ENCODE measurements at places on chromosomes 6 and 20. TPM values are rescaled to one million over a fixed set of nuclear protein-coding genes. Genes with fewer than 3 reads are reported as not detected.

- H3K4me1 ChIP-seq, result peaks cover 43% of the 10 kb centered on the region
- H3K27ac ChIP-seq, result no peak overlapping the region
- no peak overlapping the region for H3K4me3 ChIP-seq
- peaks cover 12% of the 10 kb centered on the region for H3K36me3 ChIP-seq
Observed at GRCh38 chr6:6635291-6635690, 46.8 kb downstream of the LY86 start.

The DLL1 gene
- not detected for total RNA-seq

DNA sequence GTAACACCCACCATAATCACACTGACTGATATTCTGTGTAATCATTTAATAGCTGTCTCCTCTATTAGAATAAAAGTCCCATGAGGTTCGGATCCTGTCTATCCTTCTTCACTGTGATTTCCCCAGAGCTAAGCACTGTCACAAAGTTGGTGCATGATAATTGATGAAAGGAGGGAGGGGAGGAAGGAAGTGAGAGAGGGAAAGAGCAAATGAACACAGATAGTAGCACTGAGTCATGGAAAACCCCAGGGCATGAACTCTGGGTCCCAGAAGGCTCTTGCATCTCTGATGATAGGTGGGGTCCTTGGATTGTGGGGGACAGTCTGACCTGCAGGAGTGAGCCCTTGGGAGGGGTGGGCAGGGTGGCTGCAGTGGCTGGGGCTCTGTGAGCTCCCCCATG lies 294.1 kb downstream of the LRFN2 start:
- no peaks in the 10 kb centered on the region for H3K36me3 ChIP-seq
- H3K27me3 ChIP-seq, result peaks cover 11% of the 10 kb centered on the region
- DNase-seq, result no peak
- no peak overlapping the region for H3K27ac ChIP-seq

- H3K36me3 ChIP-seq, result no peaks in the 10 kb centered on the region
- no peaks in the 10 kb centered on the region for H3K27me3 ChIP-seq
- no peaks in the 10 kb centered on the region for H3K4me1 ChIP-seq
- no peak overlapping the region for H3K27ac ChIP-seq
- H3K4me3 ChIP-seq, result no peak overlapping the region
- no peak for DNase-seq
Observed at GRCh38 chr20:62446481-62446880, 19.1 kb upstream of the RBBP8NL start.

The WFDC2 gene
- total RNA-seq, result not detected

GRCh38 chr20:55095745-55096400 lies 620.5 kb downstream of the DOK5 start:
- no peak overlapping the region for H3K4me3 ChIP-seq
- H3K4me1 ChIP-seq, result no peaks in the 10 kb centered on the region
- no peak overlapping the region for H3K27ac ChIP-seq
- DNase-seq, result no peak
- no peaks in the 10 kb centered on the region for H3K36me3 ChIP-seq
- H3K27me3 ChIP-seq, result no peaks in the 10 kb centered on the region

- H3K27ac ChIP-seq, result no peak overlapping the region
- DNase-seq, result no peak
- H3K36me3 ChIP-seq, result no peaks in the 10 kb centered on the region
- H3K27me3 ChIP-seq, result peaks cover 17% of the 10 kb centered on the region
Observed at GRCh38 chr6:119170447-119171087, 92.1 kb upstream of the FAM184A start.

DNA sequence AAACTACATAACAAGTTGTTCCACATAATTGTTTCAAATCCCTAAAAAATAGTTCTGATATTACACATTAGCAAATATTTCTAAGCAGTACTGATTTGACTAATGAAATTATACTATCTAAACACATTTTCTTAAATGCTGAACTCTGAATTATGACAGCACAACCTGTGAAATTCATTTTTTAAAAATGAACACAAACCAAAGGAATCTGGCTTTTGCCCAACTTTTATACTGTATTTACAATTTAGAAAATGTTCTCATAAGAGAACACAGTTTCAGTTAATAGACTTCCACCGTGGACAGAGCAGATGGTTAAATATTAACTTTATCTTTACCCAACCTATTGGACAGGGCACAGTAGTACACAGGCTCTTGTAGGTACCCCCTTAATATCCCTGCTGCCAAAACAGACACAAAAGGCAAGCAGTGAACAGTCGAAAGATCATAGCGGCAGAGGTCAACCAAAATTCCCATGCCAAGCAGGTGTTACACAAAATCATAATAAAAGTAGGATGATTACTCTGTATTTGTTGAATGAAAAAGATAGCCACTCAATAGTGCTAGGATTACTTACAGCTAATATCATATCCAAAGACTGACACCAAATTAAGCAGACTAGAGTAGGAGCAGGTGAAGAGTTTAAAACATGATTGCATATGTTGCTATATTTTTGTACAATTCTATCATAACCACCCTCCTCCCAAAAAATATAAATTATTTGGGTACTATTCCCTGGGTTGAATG lies 122.5 kb downstream of the RNGTT start:
- H3K27me3 ChIP-seq, result no peaks in the 10 kb centered on the region
- H3K4me1 ChIP-seq, result peaks cover 2% of the 10 kb centered on the region
- DNase-seq, result no peak
- no peak overlapping the region for H3K27ac ChIP-seq
- H3K36me3 ChIP-seq, result peaks cover 60% of the 10 kb centered on the region

The IPCEF1 gene
- total RNA-seq, result 0.34 TPM

The ID4 gene
- not detected for total RNA-seq

- DNase-seq, result no peak
- no peaks in the 10 kb centered on the region for H3K4me1 ChIP-seq
- no peak overlapping the region for H3K27ac ChIP-seq
- no peaks in the 10 kb centered on the region for H3K36me3 ChIP-seq
- no peak overlapping the region for H3K4me3 ChIP-seq
Observed at GRCh38 chr6:39295611-39296011, 18.6 kb downstream of the KCNK17 start.

DNA sequence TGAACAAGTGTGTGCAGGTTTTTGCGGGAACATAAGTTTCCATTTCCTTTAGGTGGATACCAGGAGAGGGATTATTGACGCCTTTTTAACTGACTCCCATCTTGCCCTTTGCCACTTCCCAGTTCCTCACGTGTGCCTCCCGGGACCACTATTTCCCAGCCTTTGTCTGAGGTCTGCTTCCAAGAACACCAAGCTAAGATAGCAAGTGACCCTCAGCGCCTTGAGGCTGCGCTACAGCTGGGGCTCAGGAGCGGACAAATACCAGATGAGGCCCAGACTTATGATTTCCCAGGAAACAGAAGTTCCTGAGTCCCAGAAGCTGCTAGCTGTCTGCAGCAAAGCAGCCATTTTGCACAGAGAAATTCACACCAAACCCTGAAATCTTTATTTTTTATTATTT lies 216.7 kb downstream of the SYNDIG1 start:
- H3K27ac ChIP-seq, result no peak overlapping the region
- no peaks in the 10 kb centered on the region for H3K36me3 ChIP-seq
- peaks cover 5% of the 10 kb centered on the region for H3K27me3 ChIP-seq
- no peak overlapping the region for H3K4me3 ChIP-seq

GRCh38 chr6:11833626-11834592 lies 55.3 kb upstream of the ADTRP start:
- no peak overlapping the region for H3K4me3 ChIP-seq
- H3K27me3 ChIP-seq, result no peaks in the 10 kb centered on the region
- H3K27ac ChIP-seq, result no peak overlapping the region

Data from activated T-helper 2 cell treated with anti-CD3 and anti-CD28 coated beads, Interferon-gamma antibody, Interleukin-2, Interleukin-4, amounts not matched to agents 10 μg/mL and 5 μg/mL and 100 μg/mL, durations not matched to agents 14 hours and 24 hours and 36 hours (primary cell).